ENCODE measurements at places on chromosomes 16 and 17. TPM values are rescaled to one million over a fixed set of nuclear protein-coding genes. Genes with fewer than 3 reads are reported as not detected.

RGS11 gene
- 6.8 TPM for total RNA-seq

MKS1 gene
- total RNA-seq: 11.7 TPM

LPO gene
- total RNA-seq: not detected

PAQR4 gene
- 9.7 TPM for total RNA-seq

KRTAP2-2 gene
- not detected for total RNA-seq

AANAT gene
- total RNA-seq: not detected

EIF4A3 gene
- 62.4 TPM for total RNA-seq

ABI3 gene
- 31.4 TPM for total RNA-seq

EXOC3L1 gene
- total RNA-seq: 11.2 TPM

KCNH4 gene
- total RNA-seq: not detected

CBFB gene
- 31.4 TPM for total RNA-seq

BCL6B gene
- 21.0 TPM for total RNA-seq

CACNG1 gene
- not detected for total RNA-seq

NTN1 gene
- 3.1 TPM for total RNA-seq

SLX1A gene
- 67.5 TPM for total RNA-seq

FTSJ3 gene
- 42.6 TPM for total RNA-seq

KRT25 gene
- not detected for total RNA-seq

DNAAF8 gene
- 4.3 TPM for total RNA-seq

OGFOD1 gene
- 29.6 TPM for total RNA-seq

PIK3R6 gene
- total RNA-seq: 1.8 TPM

KRT33B gene
- total RNA-seq: not detected

ITGB4 gene
- 29.6 TPM for total RNA-seq

TM4SF5 gene
- not detected for total RNA-seq

NXPH3 gene
- total RNA-seq: 1.2 TPM

SGCA gene
- total RNA-seq: 13.7 TPM

MAP1LC3B gene
- total RNA-seq: 32.5 TPM

MT2A gene
- total RNA-seq: 143 TPM

GLIS2 gene
- total RNA-seq: 31.1 TPM

PABPN1L gene
- not detected for total RNA-seq

PSMD12 gene
- total RNA-seq: 36.2 TPM

KCNH6 gene
- total RNA-seq: not detected

TBC1D3B gene
- 7.0 TPM for total RNA-seq

PIK3R5 gene
- 51.1 TPM for total RNA-seq

CD300LB gene
- 2.1 TPM for total RNA-seq

PPP1R1B gene
- 12.0 TPM for total RNA-seq

RAC3 gene
- total RNA-seq: 3.0 TPM

NOS2 gene
- 0.29 TPM for total RNA-seq

CCL8 gene
- 1.4 TPM for total RNA-seq

GJC1 gene
- 14.8 TPM for total RNA-seq

HEATR9 gene
- total RNA-seq: not detected

OR3A2 gene
- not detected for total RNA-seq

KCNJ12 gene
- 1.2 TPM for total RNA-seq

CHAD gene
- not detected for total RNA-seq

PYY gene
- not detected for total RNA-seq

PLLP gene
- 123 TPM for total RNA-seq
